ENCODE measurements at places on chromosomes 7 and 10.

DNA sequence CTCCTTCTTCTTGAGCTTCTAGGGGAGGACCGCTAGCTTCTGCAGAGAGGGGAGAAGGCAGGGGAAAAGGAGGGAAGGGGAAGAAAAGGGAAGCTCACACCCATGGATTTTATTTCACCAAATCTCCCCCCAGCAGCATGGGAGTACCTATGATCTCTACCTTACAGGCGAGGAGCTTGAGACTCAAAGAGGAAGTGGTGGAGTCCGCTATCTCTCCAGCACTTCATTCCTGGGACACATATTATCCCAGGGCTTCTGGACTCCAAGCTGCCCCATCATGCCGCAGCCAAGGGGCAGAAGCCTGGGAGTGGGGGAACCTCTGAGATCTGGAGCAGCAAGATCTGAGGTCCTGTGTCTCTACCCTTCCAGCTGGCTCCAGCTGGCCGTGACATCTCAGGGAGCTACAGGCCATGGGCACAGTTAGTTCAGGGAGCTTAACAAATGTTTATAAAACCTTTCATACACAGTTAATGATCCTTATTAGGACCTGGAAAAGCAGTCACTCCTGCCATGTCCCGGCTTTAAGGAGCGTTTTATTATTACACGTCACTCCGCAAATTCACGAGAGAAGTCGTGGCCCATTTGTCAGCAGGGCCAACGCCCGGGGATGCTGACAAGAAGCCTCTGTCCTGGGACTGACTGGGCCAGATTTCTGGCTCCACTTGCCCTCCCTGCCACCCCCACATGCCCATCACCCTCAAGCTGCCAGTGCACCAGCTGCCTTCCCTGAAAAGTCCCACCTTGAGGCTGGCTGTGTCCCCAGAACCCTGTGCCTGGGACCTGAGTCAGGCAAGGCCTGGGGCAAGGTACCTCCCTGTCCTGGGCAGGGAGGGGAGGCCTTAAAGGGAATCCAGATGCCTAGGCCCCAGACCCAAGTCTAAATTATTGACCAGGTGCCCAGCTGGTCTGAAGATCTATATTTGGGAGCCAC is 132.1 kb upstream of the ZMIZ1 start:
- no peak for DNase-seq

- no peak for DNase-seq
Observed at GRCh38 chr10:121648059-121648458, 49.8 kb upstream of the FGFR2 start.

- DNase-seq = no peak
Observed at GRCh38 chr7:87435546-87435945, 39.9 kb downstream of the ABCB4 start.

- no peak for DNase-seq
Observed at GRCh38 chr10:72267819-72268399, 5.8 kb upstream of the DDIT4 start.

- DNase-seq = no peak
Observed at GRCh38 chr7:23164846-23165245, 17.0 kb upstream of the NUP42 start.

DNA sequence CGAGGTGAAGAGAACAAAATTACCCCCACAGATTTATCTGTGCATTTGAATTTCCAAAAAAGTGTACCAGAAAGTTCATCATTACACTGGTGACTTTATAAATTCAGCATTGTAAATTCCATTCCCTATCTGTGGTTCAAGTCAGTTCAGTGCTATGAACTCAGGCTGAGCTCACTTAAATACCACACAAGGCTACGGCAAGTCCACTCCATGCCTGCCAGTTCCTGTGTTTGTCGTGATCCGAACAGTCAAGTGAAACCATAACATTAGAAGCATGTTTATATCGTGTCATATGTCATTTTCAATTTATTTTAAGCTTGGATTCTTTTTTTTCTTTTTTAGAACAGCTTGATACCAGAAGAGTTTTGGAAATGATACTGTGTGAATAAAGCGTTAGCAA is 14.8 kb downstream of the MBL2 start:
- no peak for DNase-seq

- DNase-seq = no peak
Observed at GRCh38 chr10:124105594-124105993, 12.2 kb upstream of the CHST15 start.

DNA sequence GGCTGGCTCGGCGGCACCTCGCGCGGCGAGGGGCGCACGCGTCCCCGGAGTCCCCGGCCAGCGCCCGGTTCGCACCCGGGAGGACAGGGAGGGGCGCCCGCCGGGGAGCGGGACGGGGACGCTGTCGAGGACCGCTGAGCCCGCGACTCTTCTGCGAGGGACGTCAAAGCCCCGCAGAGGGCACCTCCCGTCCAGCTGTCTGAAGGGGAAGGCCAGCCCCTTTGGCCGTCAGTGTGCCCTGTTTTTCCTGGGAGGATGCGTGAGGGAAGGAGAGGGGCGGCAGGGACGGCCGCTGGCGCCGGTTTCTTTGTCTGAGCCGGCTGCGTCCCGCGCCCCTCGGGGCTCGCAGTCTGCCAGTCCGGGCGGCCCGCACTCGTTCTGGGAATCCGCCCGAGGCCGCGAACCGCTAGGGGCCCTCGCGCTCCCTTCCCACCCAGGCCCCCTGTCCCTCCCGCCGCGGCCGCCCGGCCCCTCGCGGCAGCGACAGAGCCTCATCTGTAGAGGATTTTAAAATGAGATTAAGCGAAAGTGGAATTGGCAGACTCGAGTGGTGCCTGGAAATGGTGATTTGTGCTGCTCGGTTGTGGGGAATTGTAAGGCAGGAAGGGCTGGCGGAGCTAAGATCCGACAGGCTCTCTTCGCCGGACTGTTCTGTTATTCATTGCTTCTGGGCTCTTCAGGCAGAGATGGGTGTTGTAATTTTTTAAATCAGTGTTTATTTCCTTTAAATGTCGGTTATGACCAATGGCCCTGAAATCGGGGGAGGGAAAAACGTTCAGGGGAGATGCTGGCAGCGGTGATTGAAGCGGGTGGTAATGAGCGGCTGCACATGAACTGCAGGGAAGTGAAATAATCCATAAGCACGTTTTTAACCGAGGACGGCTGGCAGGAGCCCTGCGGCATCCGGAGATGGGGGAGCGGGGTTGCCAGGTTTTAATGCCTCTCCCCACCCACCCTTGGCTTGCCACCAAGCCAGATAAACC is 618 bp upstream of the RELN start:
- DNase-seq = no peak

- DNase-seq = no peak
Observed at GRCh38 chr7:126605553-126605952, 647.2 kb downstream of the GRM8 start.

- no peak for DNase-seq
Observed at GRCh38 chr10:120195984-120196712, 260.9 kb upstream of the PLPP4 start.

GRCh38 chr10:80356989-80357850 is 639 bp downstream of the DYDC2 start:
- no peak for DNase-seq

GRCh38 chr7:50327443-50327842 is 22.9 kb downstream of the IKZF1 start:
- no peak for DNase-seq

DNA sequence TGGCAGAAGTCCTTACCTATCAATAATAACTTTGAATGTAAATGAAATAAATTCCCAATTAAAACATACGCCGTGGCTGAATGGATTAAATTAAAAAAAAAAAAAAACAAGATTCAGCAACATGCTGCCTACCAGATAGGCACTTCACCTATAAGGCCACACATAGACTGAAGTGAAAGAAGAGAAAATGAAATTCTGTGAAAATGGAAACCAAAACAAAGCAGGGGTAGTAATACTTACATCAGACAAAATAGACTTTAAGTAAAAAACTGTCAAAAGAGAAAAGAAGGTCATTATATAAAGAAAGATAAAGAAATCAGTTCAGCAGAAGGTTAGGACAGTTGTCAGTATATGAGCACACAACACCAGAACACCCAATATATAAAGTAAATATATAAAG is 55.3 kb downstream of the TCAF1 start:
- DNase-seq = no peak

- DNase-seq = no peak
Observed at GRCh38 chr7:40586197-40586596, 451.4 kb downstream of the SUGCT start.

DNA sequence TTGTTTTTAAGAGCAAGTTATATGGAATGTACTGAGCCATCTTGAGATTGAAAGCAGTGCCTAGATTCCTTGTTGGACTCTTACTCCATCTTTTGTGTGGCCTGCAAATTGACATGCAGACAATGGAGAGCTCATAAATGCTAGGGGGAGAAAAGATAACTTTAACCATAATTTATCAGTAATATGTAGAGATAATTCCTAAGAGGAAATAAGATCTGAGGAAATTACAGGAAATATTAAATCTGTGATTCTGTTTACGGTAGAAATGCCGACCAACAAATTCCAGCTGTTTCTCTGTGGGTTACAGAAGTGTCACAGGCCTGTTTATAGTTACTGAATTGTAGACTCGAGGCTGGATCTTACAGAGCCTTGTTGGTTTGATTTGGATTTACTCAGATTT is 348.0 kb downstream of the SUGCT start:
- DNase-seq = no peak

DNA sequence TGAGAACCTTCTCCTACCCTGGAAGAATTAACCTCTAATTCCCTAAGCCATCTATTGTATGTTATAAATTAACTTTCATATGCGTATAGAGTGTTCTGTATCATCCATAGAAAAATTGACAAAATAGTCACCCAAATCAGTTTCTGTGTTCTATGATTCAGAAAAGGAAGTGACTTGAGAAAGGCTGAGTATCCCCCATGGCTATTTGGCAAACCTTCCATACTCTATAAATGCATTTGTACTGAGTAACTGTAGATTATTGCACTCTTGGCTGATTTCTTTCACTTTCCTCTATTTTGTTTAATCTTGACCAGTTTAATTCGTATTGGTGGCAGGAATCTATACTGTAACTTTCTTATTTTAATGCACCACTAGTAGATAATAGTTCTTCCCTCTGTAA is 182.2 kb downstream of the HTR7 start:
- DNase-seq = no peak

- no peak for DNase-seq
Observed at GRCh38 chr10:1644191-1644711, 93.1 kb downstream of the ADARB2 start.

DNA sequence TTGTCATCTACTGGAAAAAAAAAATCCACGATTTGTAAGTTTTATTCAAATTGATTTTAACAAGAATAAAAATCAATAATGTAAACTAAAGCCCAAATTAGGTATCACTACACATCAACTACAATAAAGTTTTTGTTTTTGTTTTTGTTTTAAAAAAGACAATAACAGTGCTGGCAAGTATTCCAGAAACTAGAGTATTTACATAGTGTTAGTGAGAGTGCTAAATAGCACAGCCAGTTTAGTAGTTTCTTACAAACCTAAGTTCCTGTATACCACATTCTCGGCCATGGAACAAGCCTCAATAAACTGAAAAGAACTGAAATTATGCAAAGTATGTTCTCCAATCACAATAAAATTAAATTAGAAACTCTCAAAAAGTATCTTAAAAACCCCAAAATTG is 8.1 kb downstream of the ARHGAP12 start:
- no peak for DNase-seq

DNA sequence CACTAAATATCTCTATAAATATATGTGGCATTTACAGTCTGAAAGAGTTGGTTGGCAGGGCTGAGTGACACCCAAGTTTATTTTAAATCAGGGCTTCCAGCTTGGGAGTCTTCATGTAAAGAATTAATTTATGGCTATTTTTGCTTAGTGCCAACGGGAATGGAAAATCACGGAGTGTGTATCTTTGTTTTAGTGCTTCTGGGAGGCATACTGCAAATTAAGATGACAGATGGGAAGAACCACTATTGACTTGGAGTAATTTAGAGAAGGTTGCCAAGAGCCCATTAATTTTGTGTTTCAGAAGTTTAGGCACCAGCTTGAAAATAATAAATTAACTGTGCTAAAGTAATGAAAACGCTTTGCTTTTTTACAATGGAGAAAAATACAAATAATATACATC is 135.2 kb downstream of the GPR37 start:
- no peak for DNase-seq

GRCh38 chr10:46264336-46264735 is 22.5 kb upstream of the ANTXRL start:
- no peak for DNase-seq

- no peak for DNase-seq
Observed at GRCh38 chr10:11341283-11341960, 270.0 kb downstream of the USP6NL start.

DNA sequence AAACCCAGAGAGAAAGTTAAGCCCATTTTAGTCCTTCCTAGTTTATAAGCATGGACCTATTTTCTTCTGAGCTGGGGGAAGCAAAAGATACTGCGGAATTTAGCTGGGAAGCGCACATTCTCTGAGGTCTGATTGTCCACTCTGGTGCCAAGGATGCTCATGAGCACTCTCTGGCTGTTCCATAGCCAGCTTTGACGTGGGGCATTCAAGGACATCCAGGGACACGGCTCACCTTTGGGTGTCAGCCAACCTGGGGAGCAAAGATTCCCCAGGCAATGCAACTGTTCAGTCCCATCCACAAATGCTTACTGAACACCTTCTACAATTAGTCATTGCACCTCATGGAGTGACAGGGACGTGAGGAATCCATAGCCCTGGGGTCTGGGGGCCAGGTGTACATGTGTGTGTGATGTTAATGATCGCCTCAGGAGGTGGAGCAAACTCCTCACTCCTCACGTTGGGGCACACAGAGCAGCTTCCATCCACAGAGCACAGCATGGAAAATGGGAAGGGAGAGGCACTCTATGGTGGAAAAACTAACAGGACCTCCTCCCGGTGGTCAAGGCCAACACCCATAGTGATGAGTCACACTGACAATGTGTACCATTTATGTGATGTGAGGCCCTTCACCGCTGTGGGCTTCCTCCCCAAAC is 67.5 kb upstream of the IGFBP3 start:
- no peak for DNase-seq

GRCh38 chr7:10779465-10780399 is 193.9 kb upstream of the PHF14 start:
- no peak for DNase-seq

- DNase-seq = no peak
Observed at GRCh38 chr7:17320657-17321056, 22.2 kb downstream of the AHR start.

- DNase-seq = no peak
Observed at GRCh38 chr7:124413029-124413428, 352.6 kb downstream of the GPR37 start.

Measured in stimulated activated CD8-positive, alpha-beta memory T cell treated with anti-CD3 and anti-CD28 coated beads, Interleukin-12 subunit alpha, Interleukin-12 subunit beta, amount 100 ng/mL, for 1 hour (primary cell).